ENCODE measurements at places on chromosomes 2 and 18.

DNA sequence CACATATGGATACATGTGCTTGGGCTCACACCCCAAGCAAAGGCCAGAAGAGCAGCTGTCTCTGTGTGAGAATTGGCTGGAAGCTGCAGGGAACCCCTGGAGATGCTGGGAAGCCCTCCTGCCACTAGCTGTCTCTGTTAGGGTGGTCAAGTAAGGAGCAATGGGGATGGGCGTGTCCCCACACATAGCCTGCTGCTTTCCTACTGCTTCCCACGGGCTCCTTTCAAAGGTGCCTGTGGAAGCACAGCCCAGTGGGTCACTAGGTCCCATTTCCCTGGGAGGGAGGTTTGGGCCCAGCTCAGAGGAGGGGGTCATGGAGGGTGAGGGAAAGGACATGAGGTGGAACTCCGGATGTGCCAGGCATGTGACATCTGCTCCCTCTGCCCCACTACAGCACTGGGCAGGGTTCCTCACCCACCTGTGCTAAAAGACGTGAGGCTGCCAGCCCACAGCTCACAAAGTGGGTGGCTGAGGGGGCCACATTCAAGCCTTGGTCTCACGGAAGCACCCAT is 24.4 kb upstream of the MAL start:
- no peak for DNase-seq

- no peak for DNase-seq
Observed at GRCh38 chr2:40200366-40200915, 251.4 kb downstream of the SLC8A1 start.

DNA sequence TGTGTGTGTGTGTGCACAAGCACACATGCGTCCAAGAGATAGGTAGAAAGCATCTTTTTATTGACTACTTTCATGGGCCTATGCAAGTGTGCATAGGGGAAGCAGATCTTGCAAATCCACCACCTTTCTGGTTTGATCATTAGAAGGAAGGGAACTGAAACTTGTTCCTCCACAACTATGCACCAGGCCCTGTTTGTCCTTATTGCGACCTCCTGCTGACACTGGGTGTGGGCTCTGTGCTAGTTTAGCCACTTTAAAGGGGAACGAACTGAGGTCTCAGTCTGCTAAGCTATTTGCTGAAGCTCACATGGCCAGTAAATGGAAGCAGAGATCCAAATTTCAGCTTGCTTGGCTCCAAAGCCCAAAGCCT is 32.1 kb upstream of the INSIG2 start:
- no peak for DNase-seq

- no peak for DNase-seq
Observed at GRCh38 chr2:174076975-174077374, 111.8 kb upstream of the SP3 start.

DNA sequence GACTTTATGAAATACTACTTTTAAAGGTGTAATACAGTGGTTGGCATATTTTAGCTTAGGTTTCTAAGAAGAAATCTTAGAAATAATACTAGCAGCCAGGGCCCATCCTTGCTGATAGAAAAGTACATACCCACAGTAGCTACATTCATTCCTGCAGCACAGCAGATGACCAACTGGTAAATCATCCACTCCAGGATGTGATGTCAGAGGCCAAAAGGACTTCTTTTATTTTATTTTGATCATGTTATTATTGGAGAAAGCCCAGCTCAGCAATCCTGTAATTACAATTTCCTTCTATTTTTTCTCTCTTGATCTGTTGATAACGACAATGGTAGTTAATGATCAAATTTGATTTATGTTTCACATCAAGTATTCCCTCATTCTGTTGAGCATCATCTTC is 18.0 kb upstream of the TTN start:
- peak; percentile 16 for DNase-seq

DNA sequence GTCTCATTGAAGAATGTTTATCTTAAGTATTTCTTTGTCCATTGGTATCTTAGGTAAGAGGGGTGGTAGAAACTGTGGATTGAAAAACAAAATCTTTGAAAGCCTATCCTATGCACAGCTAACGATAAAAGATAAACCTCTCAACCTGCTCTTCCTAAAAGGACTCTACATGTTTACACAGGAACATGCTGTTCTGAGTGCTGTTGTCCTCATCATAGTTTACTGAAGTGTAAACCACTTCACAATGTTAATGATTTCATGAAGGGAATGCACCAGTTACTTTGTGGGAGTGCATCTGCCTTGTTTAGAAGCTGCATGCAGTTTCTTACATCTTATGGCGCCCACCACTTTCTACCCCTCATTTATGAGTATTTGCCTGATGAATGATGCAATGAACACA is 1.2 kb downstream of the ACMSD start:
- no peak for DNase-seq

GRCh38 chr18:961644-962355 is 57.1 kb downstream of the ADCYAP1 start:
- DNase-seq: peak; percentile 48

DNA sequence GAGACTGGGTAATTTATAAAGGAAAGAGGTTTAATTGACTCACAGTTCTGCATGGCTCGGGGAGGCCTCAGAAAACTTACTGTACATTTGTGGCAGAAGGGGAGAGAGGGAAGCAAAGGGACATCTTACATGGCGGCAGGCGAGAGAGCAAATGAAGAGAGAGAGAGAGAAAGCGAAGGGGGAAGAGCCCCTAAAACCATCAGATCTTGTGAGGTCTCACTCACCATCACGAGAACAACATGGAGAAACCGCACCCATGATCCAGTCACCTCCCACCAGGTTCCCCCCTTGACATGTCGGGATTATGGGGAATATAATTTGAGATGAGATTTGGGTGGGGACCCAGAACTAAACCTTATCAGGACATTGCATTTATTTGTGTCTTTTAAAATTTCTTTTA is 75.9 kb downstream of the ACSL3 start:
- DNase-seq: no peak

- DNase-seq: peak; percentile 12
Observed at GRCh38 chr2:42274863-42275262, 86.2 kb downstream of the COX7A2L start.

DNA sequence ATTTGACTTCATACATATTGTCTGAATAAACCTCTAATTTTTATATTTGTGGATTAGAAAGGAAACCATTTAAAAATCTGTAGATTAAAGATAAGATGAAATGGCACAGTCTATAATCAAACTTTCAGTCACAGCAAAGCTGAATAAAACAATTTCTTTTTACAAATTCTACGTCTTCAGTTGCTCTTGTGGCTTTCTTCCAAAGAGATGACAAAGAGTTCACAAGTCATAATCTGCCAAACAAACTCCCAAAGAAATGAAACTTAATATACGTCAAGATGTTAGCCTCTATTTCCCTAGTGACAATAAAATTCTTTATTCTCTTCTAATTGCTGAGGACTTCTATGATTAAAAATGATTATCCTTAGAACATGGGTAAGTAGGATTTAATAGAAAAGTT is 66.3 kb downstream of the FIGN start:
- no peak for DNase-seq

DNA sequence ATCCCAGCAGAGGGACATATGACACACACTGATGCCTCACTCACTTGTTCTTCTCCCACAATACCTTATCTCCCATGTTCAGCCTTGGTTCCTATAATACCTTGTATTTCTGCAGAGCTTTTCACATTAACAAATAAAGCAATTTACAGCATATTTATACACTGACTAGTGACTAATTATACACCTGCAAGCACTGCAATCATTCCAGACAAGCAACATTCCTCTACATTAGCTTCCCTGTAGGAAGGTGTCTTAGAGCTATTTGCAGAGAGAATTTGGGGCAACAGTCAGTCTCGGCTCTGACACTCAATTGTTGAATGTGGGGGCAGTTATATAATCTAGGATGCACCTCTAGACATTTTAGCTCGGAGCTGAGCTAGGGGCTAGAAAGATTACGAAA is 9.5 kb upstream of the INSIG2 start:
- DNase-seq: no peak

GRCh38 chr18:74454279-74454751 is 2.8 kb downstream of the DIPK1C start:
- DNase-seq: no peak

- no peak for DNase-seq
Observed at GRCh38 chr2:119009110-119009509, 67.1 kb downstream of the MARCO start.

DNA sequence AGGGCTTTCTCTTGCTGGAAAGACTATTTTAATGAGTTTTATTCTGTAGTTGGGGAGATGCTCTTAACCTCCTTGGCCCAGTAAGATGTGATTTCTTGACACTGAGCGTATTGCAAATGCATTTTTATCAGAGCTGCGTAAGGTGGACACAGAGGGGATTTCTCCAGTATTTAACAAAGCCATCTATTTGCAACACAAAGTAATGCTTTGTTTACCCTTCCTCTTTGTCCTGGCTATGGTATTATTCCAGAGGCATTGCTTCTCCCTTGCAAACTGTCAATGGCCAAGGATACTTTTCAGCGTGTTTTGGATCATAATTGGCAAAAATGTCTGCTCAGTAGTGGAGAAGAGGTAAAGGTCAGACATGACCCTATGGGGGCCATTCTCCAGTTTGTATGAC is 90.8 kb upstream of the PIK3C3 start:
- no peak for DNase-seq

DNA sequence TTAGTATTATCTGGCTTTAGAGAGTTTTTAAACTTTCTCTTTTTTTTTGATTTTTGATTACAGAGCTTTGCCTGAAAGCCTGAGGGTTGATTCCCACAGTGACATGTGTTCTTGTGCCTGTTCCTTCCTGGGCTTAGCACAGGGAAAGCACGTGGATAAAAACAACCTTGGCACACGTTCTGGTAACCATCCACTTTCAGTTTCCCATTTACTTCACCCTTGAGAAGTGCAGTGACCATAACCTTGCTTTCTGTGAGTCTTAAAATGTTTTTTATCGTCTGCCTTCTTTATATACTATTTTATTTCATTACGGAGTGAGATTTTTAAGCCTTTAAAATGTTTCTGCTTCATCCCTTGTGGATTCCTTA is 11.5 kb downstream of the CD226 start:
- no peak for DNase-seq

- DNase-seq: no peak
Observed at GRCh38 chr2:36445185-36445866, 89.7 kb downstream of the CRIM1 start.

- no peak for DNase-seq
Observed at GRCh38 chr2:2180446-2180845, 150.6 kb downstream of the MYT1L start.

GRCh38 chr2:137892739-137893138 is 71.5 kb upstream of the HNMT start:
- no peak for DNase-seq

DNA sequence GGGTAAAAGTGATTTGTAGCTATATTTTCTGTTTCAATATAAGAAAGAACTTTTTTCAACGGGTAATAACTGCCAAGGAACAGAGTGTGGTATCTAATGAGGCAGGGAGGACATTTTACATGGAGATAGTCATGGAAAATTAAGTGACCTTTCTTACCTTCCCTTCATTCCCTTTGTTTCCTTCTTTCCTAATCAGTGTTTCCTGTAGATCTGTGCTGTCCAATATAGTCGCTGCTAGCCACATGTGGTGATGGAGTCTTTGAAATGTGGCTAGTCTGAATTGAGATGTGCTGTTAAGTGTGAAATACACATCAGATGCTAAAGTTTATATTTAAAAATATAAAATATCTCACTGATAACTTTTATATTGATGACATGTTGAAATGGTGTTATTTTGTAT is 81.8 kb downstream of the BABAM2 start:
- no peak for DNase-seq

DNA sequence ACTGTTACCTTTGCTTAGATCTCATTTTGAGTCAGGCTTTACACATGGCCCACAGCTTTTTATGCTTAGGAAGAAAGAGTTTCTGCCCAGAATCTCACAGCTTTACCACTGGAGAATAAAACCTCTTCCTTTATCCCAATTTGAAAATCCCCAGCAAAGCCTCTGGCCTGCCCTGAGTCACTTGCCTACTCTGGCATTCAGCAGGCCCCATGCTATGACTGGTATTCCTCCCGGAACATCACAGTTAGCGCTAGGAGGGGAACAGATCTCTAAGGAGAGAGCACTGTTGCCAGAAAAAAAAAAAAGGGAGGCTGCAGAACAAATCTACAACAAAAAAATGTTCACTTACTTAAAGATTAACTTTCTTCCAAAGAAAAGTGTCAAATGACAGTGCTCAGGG is 152.9 kb upstream of the DNMT3A start:
- DNase-seq: no peak

- DNase-seq: no peak
Observed at GRCh38 chr18:49169037-49169521, 218.3 kb upstream of the SMAD7 start.

GRCh38 chr2:191869178-191869577 is 22.3 kb upstream of the CAVIN2 start:
- peak; percentile 4 for DNase-seq

DNA sequence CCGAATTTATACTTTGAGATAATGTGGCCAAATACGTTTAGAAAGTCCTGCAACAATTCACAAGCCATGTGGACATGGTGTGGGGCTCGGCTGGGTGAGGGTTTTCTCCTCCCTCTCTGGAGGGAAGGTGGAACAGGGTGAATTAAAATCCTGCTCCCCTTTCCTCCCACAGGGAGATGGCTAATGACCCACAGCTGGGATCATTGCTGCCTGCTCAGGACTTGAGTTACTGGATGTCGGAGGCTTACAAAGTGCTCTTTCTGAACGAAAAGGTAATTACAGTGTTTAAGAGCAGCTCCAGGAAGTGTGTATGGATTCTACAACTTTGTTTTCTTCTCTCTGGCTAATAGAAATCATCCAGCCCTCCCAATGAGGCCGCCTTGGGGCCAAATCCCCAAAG is 97.9 kb upstream of the ALKAL2 start:
- no peak for DNase-seq

- no peak for DNase-seq
Observed at GRCh38 chr2:59959944-59960343, 593.5 kb downstream of the BCL11A start.

DNA sequence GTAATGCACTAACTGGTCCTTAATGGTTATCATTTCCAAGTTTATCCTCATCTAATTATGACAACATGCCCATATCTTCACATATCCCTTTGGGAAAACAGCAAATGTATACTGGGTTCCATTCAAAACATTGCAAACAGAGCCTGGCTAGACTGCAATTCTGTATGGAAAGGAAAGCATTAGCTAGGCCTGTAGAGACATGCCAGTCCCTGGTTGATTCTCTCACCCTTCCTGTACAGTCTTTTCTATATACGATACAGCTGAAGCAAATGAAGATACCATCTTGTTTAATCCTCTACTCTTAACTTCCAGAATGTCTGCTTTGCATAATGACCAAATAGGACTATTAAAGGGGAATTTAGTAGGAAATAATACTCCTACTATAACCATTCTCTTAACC is 294.4 kb upstream of the MC4R start:
- DNase-seq: no peak

- no peak for DNase-seq
Observed at GRCh38 chr2:11969774-11970173, 223.3 kb downstream of the LPIN1 start.

All from RKO (cell line).